Naive thymus-derived CD8-positive, alpha-beta T cell (primary cell): ENCODE measurements at places on chromosomes 11 and 22.
A peak's percentile ranks its signal among the peaks of the same experiment; 100 is the strongest.

GRCh38 chr11:66556086-66556485, 9.4 kb downstream of the ACTN3 start:
- DNase-seq = no peak

GRCh38 chr11:27552341-27552740, 45.8 kb upstream of the LIN7C start:
- no peak for DNase-seq

GRCh38 chr22:19488884-19489843, 9.4 kb downstream of the CDC45 start:
- no peak for DNase-seq

DNA sequence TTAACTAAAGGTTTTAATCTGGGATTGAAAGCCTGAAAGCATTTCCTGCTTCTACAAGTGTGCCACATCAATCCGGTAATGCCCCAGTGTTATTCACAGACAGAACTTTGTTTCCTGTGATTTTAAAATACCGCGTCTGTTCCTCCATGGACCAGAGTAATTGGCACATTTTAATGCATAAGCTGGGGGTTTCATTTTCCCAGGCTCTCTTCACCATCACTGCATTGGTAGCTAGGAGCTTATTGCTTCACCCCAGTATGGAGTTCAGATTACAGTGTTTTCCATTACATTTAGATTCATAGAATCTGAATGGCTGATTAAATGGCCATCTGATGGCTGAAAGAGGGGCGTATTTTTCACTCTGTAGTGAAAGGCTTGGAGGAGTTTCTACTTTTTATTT, 25.7 kb upstream of the CRTAM start:
- peak; percentile 42 for DNase-seq

- DNase-seq = no peak
Measured at GRCh38 chr11:129320494-129320893, 55.2 kb upstream of the BARX2 start.

DNA sequence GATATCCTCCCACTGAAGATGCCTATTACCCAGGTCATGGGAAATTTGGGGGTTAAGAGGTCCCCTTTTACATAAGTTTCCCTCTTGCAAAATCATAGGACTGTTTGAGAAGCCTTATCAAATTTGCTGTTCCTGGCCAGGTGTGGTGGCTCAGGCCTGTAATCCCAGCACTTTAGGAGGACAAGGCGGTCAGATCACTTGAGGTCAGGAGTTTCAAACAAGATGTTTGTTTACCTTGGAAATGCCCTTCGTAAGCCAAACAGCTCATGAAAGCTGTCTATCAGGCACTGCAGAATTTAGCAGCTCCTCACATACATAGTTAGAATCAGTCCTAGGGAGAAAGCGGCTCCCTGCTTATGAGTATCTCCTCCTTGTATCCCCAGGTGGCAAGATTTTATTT, 4.9 kb upstream of the EI24 start:
- DNase-seq = no peak

GRCh38 chr11:27118949-27119348, 78.3 kb downstream of the BBOX1 start:
- DNase-seq = no peak

DNA sequence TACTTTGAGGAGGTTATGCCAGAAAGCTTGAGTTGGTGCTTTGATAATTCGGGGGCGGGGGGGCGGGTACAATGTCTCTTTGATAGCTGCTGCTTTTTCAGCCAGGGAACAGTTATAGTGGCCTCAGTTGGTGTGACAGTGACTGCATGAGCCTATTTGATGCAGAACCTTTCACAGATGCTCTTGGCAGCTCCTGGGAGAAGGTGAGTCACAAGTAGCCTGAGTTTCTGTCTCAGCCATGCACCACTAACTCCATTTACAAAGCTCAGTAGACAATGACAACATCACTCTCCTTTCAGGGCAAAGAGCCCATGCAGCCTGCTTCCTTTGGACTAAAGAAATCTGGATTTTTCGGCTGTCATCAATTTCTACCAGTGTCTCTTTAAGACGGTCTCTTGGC, 42.1 kb upstream of the SEZ6L start:
- no peak for DNase-seq

DNA sequence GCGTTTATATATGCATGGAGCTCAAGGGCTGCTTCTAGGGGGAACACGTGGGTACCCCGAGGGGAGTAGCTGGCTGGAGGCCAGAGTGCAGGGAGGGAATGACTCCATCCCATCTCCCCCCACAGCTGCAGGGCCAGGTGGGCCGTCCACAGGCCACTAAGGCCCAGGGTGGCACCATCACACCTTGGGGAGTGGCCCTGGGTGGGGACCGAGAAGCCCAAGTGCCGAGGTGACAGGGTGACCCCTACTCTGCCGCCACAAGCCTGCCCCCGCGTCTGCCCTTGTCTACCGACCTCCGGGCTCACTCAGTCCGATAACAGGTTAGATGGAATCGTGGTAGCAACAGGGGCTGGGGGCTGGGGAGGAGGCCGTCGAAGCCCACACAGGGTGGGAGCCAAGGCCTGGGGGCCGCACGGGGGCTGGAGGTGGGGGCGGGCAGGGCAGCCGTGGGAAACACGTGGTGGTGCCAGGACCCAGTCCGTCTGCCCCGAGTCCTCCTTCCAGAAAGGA, 125.7 kb downstream of the KCNQ1OT1 start:
- peak; percentile 54 for DNase-seq

GRCh38 chr11:78560826-78561484, 13.7 kb downstream of the NARS2 start:
- DNase-seq = no peak

DNA sequence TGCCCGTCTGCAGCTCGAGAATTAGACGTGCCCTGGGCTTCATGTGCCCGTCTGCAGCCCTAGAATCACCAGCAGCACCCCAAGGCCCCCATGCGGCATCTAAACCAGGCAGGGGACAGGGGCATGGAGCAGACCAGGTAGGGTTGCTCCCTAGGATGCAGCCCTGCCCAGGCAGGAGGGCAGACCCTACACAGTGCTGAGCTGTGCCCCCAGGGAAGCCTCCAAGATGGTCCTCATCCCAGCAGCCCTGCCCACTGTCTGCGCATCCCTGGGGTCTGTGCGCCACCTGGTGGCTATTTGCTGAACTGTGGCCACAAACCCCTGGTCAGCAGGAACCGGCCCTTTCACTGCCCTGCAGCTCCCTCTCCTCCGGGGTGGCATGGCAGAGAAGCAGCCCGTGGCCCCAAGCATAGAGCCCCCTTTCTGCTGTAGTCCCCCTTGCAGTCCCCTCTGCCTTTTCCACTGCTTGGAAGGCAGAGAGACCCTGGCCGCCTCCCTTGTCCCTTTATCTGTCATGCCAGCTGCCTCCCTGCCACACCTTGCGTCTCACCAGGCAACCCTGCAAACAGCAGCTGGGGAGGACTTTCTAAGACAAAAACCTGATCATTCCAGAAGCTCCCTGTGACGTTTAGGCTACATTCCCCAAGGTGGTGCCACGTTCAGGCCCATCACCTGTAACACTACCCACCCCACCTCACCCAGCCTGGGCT, 86.6 kb downstream of the KCNQ1 start:
- peak; percentile 70 for DNase-seq

DNA sequence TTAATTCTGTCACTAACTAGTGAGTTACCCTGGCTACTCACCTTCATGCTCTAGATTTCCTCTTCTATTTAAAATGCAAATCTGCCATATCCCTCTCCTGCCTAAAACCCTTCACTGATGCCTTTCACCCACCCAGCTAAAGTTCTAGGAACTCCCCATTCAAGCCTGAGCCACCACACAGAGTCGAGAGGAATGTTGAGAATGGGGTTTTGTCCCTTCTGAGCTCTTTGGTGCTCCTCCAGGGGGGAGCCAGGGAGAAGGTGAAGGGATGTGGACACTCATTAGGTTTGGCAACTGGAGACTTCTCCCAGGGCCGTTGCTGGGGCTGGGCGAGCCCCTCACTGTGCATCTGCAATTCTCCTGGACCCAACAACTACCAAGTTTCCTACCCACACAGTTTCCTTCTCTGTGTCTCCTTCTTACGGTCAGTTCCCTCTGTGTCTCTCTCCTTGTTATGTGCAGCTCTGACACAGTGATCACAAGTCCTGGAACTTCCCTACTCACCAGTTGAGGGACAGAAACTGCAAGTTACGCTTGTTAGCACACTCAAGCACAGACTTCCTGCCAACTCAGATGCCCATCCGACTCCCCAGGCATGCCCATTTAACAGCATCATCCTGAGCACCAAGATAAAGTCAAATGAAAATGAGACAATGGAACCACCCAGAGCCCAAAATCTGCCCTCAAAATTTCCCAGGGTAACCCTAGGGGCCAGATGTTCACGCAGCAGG, 6.5 kb upstream of the IL10RA start:
- no peak for DNase-seq

- no peak for DNase-seq
Measured at GRCh38 chr11:129418039-129418438, 42.4 kb downstream of the BARX2 start.

DNA sequence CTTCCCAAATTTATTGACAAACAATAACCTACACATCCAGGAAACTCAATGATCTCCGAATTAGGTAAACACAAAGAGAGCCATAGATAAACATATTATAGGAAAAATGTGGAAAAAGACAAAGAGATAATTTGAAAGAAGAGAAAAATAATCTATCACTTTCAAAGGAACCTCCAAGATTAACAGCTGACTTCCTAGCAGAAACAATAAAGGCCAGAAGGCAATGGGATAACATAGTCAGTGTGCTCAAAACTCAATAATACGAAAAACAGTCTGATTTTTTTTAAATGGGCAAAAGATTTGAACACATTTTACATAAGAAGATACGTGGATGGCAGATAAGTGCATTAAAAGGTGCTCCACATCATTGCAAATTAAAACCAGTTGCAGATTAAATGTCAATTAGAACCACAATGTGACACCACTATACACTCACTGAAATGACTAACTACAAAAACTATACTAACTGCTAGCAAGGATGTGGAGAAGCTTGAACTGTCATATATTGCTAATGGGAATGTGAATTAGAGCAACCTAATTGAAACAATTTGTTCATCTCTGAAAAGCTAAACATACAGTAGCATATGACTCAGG, 300.4 kb downstream of the TMEM135 start:
- DNase-seq = no peak

DNA sequence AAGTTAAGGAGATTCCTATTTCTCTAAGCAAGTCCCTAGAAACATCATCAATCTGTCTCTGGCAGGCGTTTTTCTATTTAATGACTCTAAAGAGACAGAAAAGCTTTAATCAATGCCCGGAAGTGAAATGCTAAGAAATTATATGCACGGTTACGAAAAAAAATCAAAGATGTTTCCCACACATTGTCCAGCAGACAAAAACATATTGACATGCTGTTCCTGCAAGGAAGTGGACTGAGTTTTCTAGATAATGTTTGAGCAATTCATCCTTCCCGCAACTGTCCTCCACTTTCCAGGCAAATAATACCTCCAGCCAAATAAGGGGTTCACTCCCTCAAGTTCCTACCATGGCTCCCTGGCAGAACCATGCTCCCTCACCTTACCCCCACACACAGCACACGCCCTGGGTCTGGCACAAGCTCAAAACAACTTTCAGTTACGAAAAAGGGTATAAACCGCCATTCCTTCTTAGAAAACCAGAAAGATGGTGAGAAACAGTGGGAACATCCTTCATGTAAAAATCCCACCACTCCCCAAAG, 29.6 kb downstream of the GALNT18 start:
- no peak for DNase-seq

DNA sequence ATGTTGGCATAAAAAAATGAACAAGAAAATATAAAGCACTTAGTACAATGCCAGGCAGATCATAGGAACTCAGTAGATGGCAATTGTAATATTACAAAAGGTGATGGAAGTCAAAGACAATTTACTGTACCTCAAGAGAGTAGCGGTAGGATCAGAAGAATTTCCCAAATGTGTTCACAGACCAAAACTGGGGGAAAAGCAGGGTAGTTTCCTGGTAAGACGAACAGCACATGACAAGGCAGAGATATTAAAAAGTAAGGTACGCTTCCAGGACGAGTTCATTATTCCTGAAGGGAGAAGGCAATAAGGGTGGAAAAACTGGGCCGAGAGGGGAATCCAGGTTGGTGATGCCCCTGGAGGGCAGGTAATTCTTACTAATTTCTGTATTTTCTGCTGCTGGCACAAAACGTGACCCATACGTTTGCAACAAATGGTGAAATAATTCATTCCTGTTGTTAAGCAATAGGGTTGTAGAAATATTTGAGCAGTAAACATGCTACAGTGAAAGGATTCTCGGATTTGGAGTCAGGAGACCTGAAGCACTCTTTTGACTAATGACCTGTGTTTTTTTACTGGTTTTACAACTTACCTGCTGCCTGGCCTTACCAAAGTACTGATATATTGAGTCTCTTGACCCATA, 786 bp upstream of the ANKRD42 start:
- no peak for DNase-seq

DNA sequence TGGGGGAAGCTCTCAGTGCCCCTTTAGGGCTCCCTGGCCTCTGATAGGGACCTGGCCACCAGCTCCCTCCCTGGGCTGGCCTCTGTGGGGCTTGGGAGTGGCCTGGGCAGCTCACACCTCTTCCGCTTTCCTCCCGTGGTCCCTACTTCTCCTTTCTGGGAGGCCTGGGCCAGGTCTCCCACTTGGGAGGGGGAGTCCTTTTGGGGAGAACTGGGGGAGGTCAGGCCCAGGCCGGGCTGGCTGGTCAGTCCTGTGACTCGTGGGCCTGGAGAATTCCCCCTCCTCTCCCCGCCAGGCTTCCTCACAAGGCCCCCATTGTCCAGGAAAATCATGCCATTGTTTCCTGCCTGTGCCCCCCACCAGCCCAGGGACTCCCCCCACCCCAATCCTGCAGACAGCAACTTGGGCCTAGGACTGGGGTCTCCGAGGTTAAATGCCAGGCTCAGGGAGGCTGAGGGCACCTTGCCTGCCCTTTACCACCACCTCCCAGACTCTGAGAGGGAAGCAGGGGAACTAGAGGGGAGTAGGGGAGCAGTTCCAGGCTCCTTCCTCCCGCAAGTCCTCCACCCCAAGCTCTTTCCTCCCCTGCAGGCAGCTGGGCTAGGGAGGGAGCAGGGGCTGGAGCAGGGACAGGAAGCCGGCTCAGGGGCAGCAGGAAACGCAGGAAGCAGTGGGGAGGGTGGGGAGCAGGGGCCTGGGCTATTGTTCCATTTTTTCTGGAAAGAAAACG, 2.8 kb downstream of the MAP3K11 start:
- DNase-seq = no peak

GRCh38 chr11:33195462-33196173, 34.3 kb upstream of the CSTF3 start:
- DNase-seq = no peak

DNA sequence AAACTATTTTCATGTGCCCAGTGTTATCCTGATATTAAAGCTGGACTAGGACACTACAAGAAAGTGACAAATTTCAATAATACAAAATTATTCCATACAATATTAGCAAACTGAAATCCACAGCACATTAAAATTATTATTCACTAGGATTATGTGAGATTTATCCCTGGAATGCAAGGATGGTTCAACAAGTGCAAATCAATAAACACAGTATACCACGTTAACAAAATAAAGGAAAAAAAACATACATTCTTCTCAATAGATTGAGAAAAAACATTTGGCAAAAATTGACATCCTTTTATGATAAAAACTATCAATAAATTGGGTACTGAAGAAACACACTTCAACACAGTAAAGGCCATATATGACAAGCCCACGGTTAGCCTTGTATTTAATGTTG, 1758.2 kb upstream of the RAG2 start:
- no peak for DNase-seq
